Fibroblast of lung (primary cell): ENCODE measurements at places on chromosomes 12 and 14.

GRCh38 chr14:65110525-65110924 is 8.2 kb upstream of the MAX start:
- DNase-seq, result no peak

DNA sequence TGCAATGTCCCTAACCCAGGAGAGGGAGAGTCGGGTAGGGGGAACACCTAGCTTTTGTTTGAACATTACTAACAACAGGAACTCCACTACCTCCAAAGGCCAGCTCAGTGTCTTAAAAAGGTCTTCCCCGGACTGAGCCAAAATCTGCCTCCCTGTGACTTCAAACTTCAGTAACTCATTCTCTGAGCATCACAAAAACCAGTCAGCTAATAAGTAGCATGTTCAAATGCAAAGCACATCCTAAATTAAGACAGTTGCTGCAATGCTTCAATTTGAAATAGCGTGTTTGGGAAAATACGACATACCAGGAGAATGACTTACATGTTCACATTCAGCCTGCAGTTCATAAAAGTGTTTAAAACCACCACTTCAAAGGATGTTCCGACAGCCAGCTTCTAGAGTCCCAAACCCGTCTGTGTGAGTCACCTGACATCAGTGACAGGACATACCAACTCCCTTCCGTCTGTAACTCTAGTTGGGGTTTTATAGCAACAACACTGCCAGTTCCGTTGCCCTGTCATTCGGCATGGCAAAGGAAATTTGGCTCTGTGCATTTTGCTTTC is 13.0 kb downstream of the ZFP36L1 start:
- peak; percentile 97 for DNase-seq

DNA sequence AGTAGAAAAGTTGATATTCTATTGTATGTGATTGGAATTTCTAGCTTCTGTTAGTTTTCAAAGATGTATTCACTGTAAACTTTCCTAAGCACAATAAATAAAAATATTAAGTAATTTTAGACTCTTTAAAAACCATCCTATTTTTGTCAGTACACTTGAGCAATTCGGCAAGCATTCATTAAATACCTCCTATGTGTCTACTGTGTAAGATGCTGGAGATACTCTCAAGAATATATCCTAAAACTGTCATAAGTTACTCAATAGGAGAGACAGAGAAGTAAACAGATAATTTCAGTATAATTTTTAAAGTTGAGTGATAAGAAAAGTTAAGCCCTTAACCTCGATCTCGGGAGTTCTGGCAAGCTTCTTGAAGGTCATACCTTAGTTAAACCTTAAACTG is 46.1 kb downstream of the FANCM start:
- DNase-seq, result no peak

DNA sequence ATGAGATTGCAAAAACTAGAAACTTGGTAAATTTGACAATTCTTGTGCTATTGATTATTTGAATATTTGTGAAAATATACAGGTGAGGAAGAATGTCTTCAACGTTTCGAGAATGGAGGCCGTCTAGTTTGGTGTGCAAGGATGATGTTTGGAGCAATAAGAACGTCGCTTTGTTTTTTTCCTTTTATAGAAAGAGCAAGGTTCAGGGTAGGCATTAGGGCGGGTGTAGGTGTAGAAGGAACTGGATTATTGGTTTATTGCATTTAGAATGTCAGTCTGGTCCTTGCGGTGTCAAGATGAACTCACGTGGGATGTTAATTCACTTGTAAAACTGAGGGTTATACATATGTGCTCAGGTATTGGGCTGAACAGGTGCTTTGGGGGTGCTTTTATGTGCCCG is 1.1 kb downstream of the RPS26 start:
- no peak for DNase-seq

- peak; percentile 40 for DNase-seq
Measured at GRCh38 chr12:106645074-106645421, 62.2 kb downstream of the RFX4 start.

DNA sequence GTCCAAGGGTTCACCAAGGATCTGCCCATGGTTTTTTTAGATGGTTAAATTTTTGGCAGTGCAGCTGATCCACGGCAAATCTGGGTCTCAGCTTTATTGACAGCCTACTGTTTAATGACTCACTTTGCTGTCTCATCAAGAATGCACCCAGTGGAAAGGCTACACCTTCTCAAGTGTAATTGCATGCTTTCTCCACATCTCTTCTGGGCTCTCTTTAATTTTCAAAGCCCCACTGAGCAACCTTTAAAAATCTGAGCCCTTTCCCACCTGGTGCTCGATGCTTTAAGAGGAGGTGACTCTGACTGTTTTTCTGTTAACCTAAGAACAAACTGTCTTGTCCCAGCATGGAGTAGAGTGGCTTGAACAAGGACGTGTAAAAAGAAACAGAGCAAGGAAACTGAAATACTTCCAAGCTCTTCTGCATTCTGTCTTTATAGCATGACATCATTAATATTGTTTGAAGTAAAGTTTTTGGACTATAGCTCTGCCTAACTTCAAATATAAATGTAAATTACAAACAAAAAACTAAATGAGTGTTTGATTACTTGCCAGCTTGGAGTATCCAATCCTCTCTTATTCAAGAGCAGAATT is 214.2 kb upstream of the KRR1 start:
- no peak for DNase-seq

DNA sequence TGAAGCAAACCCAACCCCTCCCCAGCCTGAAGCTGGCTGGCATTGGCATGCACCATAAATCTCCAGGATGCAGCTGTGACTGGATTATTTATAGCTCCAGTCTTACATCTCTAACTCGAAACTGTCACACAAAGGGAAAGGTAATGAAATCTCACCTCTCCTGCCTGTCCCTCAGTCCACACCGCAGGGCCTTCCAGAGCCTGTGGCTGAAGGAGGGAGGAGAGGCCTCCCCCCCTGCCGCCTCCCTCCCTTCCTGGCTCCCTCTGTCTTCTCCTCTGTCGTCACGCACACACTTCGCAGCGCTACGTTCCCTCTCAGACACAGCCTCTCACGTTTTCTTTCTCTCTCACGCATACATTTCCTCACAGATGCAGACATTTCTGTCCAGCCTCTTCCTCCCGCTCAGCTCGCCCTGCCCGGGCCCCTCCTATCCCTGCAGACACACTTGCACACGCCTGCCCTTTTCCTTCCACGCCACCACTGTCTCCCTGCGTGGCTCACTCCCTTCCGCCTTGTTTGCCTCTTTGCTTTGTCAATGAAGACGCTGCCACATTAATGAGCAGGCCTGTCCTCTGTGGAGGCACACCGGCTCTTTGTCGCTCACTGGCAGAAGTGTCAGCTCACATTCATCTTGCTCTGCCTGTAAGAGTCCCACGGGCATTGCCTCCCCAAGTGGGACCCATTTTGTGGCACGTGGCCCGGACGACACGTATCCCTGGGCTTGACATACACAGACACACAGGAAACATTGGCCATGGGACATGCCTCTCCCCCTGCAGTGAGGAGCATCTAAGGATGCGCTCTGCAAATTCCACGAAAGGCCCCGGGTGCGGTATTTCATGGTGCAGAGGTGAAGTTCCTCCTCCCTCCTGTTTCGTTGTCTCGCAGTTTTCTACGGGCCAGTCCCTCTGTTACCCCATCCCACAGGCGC is 27.9 kb downstream of the IRF2BPL start:
- DNase-seq, result peak; percentile 59

DNA sequence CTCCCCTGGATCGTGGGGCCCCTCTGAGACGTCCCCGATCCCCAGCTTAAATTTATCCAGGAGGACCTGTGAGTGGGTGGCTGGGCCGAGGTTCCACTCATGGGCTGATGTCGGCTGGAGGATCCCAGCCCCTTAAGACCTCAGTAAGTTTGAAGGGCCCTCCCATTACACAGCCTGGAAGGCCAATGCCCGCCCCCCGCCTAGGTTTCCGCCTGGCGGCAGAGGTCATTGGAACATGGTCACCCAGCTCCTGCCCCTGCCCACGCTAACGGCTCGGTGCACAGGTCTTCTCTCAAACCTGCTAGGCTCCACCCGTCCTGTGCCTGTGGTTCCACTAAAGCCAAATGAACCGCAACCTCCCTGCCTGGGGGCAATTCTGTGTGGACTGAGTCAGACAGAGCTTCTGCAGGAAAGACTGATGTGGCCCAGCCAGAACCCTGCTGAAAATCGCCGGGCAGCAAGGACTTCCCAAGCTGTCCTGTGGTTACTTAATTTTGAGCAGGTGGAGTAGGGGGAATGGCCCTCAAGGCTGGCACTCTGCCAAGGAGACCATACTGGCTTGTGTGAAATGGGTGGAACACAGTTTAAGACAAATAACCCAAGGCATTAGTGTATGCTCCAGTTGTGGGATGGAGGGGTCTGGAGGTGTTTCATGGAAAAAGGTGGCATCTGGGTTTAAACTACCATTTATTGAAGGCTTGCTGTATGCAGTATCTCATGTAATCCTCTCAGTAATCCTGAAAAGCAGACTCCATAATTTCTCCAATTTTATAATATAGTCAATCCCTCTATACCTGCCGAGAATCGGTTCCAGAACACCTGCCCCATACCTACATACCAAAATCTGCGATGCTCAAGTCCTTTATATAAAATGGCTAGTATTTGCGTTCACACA is 903 bp upstream of the NT5DC3 start:
- DNase-seq, result peak; percentile 92
